ENCODE measurements at places on chromosomes 5 and 9. TPM values are rescaled to one million over a fixed set of nuclear protein-coding genes. Genes with fewer than 3 reads are reported as not detected.

- DNase-seq: no peak
Observed at GRCh38 chr5:126851501-126852011, 74.6 kb downstream of the LMNB1 start.

DNA sequence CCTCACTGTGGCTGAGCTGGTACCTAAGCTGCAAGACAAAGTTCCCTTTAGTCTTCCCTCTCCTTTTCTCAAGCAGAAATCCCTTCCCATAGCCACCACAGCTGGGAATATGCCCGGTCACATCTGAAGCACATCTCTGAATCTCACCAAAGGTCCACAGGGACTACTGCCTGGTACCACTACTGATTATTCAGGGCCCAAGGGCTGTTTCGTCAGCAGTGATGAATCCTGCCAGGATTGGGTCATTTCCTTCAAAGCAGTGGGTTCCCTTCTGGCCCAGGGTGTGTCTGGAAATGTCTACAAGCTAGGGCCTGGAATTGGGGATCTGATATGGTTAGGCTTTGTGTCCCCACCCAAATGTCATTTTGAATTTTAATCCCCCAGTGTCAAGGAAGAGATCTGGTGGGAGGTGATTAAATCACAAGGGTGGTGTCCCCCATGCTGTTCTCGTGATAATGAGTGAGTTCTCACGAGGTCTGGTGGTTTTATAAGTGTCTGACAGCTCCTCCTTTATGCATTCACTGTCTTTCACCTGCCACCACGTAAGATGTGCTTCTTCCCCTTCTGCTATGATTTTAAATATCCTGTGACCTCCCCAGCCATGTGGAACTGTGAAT is 83.2 kb upstream of the FST start:
- no peak for DNase-seq

DNA sequence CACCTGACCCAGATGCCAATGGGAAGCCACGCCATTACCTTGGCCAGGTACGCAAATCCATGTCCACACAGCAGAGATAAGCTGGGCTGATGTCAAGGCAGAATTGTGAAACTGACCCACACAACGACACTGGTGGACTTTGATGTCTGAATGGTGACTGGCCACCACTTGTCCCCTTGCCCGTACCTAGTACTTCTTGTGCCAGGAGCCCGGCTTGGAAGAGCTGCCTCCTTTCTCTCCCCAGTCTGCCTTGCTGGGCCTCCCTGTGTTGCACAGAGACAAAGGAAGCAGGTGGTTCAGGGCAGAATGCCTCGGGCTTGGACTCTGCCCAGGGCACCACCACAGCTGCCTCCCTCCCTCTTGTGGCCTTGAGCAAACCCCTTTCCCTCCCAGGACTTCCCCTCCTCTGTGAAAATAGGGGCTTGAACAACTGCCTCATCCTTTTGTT is 23.3 kb downstream of the PTGES2 start:
- no peak for DNase-seq

PCDHGA3 gene
- 0.17 TPM for total RNA-seq

ACOT12 gene
- total RNA-seq: not detected

WDR38 gene
- total RNA-seq: not detected

PFN3 gene
- not detected for total RNA-seq

PCDHA12 gene
- total RNA-seq: 13.8 TPM

OR13F1 gene
- not detected for total RNA-seq

DOK3 gene
- total RNA-seq: 16.3 TPM

Measured in astrocyte (in vitro differentiated cells and primary cell).